ENCODE measurements at places on chromosomes 2 and 18.

DNA sequence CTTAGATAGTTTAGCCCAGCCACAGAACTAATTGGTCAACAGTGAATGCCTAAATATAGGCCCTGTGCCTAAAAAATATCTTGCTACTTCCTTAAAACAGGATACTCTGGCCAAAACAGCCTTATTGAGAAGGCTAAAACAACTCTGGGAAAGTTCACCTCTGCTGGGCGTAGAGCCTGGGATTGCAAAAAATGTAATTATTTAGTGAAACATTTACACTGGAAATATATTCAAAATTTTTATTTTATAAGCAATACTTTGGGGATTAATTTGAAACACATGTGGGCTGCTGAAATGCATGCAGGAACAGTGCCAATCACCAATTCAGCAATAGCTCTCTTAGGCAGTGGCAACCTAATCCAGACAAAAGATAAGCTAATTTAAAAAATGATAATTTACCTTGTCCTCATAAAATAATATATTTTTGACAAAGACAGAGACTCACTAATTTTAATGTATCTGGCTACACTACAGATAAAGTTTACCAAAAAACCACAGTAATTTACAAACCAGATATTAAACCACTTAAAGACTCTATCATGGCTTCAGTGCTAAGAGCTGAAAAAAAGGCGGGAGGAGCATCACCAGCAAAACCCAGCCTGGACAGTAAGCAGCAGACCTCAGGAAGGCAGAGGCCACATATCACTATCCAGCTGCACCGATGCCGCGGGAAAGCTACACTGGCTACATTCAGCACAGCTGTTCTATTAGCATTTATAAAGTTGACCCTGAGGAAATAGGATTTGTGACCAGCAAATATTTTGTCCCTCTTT, 18.5 kb downstream of the TRAK2 start:
- no peak for DNase-seq

GRCh38 chr2:130382313-130382917, 26.6 kb downstream of the PTPN18 start:
- DNase-seq = no peak

- no peak for DNase-seq
Observed at GRCh38 chr18:22723221-22723620, 209.9 kb upstream of the RBBP8 start.

DNA sequence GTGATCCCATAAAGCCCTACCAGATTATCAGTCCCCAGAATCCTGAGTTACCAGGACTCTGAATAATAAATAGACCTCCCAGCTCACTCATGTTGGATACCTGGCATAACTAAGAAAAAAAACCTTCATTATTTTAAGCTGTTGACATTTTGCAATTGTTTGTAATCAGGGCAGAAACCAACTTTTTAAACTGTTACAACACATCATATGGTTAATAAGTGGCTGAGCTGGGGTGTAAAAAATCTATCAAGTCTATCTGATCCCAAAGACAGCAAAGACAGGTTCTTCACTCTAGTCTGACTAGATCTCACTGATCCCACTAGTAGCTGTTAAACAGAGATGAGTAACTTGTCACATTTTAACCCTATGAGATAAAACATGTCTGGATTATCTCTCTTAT, 370.3 kb downstream of the RIT2 start:
- DNase-seq = no peak

- DNase-seq = no peak
Observed at GRCh38 chr2:183186296-183186695, 62.1 kb downstream of the NUP35 start.

DNA sequence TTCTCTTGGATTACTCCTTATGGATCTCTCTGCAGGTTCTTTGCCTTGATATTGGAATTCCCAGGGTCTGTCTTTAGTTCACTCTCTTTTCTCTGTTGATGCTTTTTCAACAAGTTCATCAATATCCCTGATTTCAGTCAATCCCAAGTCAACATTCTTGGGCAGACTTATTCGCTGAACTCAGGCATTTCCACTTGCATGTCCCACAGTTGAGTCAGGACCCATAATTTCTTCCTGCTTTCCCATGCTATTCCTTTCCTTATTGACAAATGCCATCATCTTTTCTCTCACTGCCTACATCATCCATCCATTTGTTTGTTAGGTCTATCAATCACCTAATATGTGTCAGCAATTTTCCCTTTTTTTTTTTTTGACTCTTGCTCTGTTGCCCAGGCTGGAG, 11.6 kb downstream of the GPD2 start:
- no peak for DNase-seq

- no peak for DNase-seq
Observed at GRCh38 chr2:208999911-209000310, 423.9 kb upstream of the MAP2 start.

DNA sequence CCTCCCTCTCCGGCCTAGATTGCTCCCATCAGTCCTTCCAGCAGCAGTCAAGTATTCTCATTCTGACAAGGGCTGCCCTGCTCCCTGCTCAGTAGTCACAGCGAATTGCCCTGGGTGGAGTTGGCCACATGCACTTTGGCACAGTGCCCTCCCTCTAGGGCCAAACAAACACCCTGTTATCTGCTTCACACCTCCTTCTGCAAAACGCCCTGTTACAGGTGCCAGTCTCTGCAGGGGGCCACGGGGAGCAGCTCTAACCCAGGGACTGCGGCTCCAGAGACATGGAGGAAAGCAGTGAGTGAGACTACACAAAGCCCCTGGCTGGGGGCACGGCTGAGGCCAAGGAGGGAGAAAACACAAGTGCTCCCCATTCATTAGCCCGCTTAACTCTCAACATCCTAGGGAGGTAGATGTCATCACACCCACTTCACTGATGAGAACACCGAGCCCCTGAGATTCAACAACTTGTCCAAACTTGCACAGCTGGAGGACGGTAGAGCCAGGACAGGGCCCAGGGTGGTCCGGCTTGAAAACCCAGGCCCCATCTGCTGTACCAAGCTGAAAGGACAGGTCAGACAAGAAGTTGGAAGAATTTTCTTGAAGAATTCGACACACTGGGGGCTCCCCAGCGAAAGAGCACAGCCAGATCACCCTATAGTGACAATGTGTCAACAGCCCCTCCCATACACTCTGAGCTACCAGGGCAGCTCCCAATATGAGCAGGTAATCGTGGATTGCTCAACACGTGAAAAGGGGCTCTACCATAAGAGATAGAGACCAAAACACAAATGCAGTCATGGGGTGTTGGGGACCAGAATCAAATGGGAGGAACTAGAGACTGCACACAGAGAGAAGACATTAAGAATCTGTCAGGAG, 8.7 kb upstream of the TFCP2L1 start:
- no peak for DNase-seq

GRCh38 chr2:136828162-136828561, 62.8 kb downstream of the THSD7B start:
- no peak for DNase-seq

- DNase-seq = no peak
Observed at GRCh38 chr18:10226971-10227370, 227.5 kb upstream of the APCDD1 start.

GRCh38 chr2:172454404-172455120, 27.2 kb downstream of the ITGA6 start:
- no peak for DNase-seq

Data from naive thymus-derived CD4-positive, alpha-beta T cell (primary cell).